ENCODE measurements at places on chromosomes 3 and 15.

DNA sequence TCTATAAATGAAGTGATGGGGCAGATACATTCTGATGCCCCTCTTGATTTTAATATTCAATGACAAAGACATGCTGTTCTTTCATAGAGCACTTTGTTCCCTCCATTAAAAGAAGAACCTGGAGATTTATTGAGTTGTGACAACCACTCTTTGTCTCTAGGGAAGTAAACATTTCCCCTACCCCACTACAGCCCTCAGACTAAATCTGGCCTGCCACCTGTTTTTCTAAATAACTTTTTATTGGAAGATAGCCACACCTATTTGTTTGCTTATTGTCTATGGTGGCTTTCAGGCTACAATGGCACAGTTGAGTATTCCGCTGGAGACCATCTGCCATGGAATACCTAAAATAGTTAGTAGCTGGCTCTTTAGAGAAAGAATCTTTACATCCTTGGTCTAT, 41.2 kb upstream of the ZNF385D start:
- no peak for DNase-seq

DNA sequence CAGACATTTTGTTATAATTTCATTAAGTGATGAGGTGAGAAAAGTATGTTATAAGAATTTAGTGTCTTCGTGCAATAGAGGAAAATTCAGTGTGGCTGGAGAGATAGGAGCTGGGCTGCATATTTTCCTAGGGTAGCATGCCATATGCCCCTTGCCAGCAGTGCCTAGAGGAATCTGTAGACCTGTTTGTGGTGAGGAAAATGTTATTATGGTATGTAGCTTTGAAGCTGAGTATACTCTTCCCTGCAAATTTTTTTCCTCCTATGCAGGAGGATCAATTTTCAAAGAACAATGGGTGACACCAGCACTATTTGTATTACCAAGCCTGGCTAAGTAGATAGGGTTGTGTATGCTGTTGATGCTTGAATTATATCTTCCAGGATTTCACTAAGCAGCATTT, 200.6 kb downstream of the EDEM1 start:
- no peak for DNase-seq

DNA sequence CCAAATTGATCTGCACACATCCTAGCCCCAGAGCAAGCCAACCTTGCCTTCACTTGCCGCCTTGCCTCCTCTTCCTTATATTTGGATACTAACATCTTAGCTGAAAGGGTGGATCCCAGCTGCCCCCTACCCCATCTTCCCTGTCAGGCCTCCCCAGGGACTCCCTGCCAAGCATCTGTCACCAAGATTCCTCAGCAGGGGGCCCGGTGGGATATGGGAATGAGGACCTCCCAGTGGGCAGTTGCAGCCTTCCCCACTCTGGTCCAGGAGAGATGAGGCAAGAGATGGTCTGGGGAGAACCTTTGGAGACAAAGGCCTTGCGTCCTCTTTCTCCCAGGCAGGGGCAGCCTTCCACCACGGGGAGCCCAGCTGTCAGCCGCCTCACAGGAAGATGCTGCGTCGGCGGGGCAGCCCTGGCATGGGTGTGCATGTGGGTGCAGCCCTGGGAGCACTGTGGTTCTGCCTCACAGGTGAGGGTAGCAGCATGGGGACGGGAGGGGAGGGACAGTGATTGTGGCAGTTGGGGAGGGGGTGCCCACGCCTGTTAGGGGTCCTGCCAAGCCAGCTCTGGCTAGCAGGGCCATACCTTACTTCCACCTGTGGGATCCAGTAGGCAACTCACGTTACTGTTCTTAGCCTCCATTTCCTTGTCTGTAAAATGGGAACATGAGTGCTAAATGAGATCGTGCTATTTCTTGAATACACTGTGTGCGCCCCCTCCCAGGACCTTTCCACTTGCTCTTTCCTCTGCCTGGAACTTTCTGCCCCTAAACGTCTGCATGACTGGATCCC, 15.3 kb downstream of the CD276 start:
- DNase-seq: no peak

DNA sequence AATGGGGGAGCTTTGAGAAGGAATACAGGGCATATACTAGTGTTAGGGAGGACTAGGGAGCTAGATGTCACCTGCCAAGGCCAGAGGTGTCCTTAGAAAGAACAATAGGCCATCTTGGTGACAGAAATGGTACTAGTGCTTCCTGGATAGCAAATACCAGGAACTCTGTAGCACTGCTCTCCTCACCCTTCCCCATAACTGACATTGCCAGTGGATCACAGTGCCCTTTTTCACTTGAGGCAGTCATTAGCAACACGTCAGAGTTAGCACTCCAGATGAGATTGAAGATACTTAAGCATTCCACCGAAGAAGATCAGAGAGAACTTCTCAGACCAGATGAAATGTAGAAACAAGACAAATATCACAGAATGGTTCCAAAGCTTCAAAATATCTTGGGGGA, 103.1 kb upstream of the PDZRN3 start:
- DNase-seq: peak; percentile 22

GRCh38 chr3:182148360-182148759, 436.6 kb downstream of the SOX2 start:
- DNase-seq: no peak

DNA sequence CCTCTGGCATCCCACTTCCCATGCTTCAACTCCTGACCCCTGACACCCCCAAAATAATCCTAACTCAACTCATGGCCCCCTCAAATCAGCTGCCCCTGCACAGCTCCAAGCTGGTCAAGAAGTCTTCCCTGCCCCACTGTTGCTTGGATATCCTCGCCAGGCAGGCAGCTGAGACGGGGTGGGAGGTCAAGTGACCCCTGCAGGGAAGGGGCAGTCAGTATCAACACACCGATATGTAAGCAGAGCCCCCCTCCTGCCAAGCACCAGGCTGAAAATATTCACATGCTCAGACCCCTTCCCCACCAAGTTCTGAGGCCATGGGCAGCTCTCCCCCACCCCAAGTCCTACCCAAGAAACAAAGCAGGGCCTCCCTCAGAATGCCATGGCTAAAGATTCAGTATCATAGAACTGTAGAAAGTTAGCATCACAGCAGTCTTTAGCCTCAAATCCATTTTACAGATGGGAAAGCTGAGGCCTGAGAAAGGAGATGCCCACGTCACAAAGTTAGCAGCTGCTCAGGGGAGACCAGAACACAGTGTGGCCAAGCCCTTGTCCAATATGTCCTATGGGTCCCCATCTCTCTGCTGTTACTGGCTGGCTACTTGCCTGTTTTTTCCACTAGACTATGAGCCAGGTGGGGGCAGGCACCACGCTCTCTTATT, 67.8 kb downstream of the SLC12A8 start:
- DNase-seq: no peak

- DNase-seq: no peak
Measured at GRCh38 chr3:151289445-151289844, 11.1 kb upstream of the P2RY14 start.

- DNase-seq: peak; percentile 5
Measured at GRCh38 chr3:183583331-183584245, 28.1 kb upstream of the KLHL6 start.

- DNase-seq: peak; percentile 95
Measured at GRCh38 chr3:116770815-116771450, 61.4 kb downstream of the TUSC7 start.

DNA sequence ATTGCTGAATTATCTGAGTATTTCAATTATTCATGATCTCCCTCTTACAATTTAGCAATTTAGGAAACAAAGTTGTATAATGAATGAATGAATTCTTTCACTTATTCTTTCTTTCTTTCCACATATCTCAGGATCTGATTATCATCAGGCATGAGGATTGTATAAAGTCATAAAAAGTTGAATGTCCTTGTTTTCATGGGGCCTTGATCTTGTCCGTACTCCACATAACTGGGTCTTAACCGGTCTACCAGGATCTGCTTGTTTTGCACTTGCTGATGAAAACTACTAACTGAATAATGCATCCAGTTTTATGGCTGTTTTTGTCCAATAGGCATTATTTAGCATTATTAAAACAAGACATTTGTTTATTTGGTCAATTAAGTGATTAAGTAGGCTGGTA, 12.6 kb downstream of the C3orf85 start:
- no peak for DNase-seq

GRCh38 chr3:48662753-48663488, at the start of gene CELSR3:
Gene CELSR3 (minus strand): TSS chr3:48662886. CDS start chr3:48662634, 252 bp downstream.
- peak; percentile 93 for DNase-seq

DNA sequence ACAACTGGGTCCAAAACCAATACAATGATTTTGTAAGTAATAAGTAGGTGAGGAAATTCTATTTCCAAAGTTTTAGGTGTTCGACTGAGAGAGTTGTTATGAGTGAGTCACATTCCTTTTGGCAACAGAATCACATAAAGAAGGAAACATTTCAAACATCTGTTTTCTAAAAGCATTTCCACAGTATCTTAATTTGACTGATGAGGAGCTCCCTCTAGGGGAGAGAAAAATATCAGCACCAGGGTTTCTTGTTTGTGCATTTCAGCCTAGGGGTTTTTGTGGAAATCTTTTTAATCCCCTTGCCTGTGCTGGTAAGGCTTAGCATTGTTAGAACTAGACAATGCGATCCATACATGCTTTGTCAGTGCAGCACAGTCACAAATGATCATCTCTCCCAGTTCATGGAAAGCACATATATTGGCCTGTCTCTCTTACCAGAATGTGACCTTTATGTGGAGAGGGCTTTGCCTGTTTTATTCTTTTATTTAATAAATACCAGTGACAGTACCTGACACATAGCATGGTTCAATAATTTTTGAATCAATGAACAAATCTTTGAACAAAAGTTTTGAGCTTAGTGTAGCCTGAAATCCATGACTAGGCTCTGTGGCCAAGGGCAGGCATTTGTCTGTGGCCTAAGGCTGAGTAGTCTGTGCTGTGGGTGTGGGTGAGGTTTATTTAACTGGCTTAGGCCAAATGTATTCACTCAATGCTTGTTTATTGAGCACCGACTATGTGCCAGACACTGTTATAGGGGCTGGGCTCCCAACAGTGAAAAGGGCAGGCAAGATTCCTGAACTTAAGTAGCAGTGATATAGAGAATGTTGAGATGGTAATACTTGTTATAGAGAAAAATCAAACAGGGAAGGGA, 21.1 kb upstream of the IQCF6 start:
- DNase-seq: peak; percentile 90

DNA sequence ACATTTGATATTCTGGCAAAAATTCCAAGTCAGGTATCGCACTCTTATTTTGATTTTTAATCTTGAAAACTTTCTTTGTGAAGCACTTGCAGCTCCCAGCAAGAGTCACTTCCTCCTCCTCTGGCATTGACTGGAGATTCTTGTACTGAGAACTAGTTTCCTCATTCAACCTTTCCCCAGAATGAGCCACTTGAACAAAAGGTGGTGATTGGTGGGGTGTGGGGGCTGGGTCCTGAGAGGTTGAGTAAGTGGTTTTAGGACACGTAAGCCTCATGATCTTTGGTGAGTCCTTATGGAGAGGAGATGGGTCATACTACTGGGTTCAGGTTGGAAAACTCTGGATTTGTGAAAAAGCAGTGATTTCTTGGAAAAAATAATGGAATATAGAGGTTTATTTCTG, 32.3 kb upstream of the ONECUT1 start:
- DNase-seq: no peak

GRCh38 chr3:53718462-53718861, 127.8 kb downstream of the CHDH start:
- DNase-seq: no peak

GRCh38 chr15:98730860-98731711, 82.7 kb downstream of the IGF1R start:
- no peak for DNase-seq

DNA sequence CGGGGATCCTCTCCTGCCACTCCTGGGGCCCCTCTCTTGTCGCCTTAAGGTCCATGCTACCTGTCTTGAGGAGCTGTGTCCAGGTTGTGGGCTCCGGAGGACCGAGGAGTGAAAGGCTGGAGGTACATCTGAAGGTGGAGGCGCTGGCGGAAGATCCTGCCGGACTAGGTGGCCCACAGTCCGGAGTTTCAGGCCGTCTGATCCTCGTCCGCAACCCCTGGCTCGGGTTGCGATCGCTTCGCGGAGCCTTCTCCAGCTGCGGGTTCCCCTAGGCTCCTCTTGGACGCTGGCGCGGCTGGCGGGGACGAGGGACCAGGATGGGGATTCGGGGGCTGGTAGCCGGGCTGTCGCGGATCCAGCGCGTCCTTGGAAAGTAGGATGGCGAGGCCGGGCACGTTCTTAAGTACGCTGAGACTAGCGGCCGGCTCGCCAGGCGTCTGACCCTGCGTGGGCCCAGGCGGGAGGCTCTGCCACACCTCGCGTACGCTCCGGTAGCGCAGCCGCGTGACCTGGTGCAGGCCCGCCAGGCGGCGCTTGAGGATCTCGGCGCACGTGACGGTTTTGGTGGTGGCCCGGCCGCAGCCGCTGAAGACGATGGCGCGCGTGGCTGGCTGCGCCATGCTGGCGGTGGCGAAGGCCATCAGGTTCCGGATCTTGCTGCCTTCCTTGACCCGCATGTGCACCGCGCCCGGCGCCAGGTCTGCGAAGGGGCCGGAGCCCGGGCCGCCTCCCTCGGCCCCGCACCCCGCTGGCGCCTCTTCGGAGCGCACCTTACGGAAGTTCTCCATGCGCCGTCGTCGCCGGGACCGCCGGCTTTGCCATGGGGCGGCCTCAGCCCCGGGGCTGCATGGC, 550 bp downstream of the RPP25 start:
- peak; percentile 87 for DNase-seq

DNA sequence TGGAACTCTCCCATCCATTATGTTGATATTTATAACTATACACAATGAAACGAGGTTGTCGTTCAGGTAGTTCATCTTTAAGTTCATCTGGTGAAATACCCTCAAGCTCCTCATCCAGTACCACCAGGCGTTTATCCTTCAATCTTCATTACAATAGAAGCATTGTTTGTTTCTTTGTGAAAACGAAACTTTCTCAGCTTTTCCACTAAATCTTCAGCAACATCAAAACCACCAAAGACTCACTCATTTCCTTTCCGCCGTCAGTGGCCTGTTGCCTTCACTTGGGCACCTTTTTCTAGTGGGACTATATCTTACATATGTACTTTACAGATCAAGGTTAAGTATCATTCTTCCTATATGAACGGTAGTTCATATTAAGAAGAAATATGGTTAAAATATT, 44.1 kb upstream of the TFG start:
- no peak for DNase-seq

- DNase-seq: peak; percentile 88
Measured at GRCh38 chr15:73240866-73241499, 127.8 kb downstream of the HCN4 start.

- DNase-seq: no peak
Measured at GRCh38 chr3:118577055-118577777, 457.4 kb downstream of the IGSF11 start.

DNA sequence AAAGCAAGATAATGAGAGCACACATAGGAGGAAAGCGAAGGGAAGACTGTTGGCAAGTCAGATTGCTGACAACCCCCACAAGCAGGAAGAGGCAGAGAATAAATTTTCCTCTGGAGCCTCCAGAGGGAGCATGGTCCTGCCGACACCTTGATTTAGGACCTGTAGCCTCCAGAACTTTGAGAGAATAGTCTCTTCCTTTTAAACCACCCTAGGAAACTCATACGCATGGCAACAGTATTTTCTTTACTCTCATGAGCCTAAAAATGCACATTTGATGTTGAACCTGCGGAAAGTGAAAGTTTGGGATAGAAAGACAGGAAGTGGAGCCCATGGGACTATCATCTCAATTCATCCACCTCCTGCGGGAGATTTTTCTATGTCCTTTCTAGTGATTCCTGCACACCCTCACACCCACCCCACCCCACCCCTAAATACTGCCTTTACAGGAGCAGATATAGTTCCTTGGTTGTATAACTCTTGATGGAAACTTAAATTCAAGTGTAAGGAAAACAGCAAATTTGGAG, 116.7 kb upstream of the LPP start:
- peak; percentile 23 for DNase-seq

All from eye (tissue), 1 donor.